ENCODE measurements at places on chromosomes 11 and 22.

DNA sequence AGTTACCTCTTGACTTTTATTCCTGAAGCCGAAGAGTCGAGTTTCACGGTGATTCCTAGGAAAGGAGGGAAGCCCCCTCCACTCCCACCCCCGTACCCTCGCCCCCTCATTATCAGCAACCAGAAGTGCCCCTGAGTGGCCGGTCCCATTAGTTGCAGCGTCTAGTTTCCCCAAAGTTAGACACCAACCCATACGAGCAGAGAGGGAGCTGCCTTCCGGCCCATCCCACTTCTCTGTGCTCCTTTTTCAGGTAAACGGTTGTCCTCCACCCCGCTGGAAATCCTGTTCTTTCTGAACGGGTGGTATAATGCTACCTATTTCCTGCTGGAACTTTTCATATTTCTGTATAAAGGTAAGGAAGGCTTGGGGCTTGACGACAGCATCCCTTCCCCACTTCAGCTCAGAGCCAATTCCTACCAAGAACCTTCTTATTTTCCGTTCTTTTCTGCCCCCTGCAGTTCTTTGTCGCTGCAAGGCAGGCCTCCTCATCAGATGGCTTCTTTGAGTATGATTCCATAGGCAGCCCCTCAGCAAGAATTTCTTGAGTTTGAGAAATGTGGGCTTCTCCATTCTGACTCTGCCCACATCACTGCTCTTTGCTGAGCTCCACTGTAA is 701 bp downstream of the TMEM216 start:
- DNase-seq = peak; percentile 42

- no peak for DNase-seq
These were observed 1563.7 kb upstream of the TENM4 start for GRCh38 chr11:81004576-81004975.

DNA sequence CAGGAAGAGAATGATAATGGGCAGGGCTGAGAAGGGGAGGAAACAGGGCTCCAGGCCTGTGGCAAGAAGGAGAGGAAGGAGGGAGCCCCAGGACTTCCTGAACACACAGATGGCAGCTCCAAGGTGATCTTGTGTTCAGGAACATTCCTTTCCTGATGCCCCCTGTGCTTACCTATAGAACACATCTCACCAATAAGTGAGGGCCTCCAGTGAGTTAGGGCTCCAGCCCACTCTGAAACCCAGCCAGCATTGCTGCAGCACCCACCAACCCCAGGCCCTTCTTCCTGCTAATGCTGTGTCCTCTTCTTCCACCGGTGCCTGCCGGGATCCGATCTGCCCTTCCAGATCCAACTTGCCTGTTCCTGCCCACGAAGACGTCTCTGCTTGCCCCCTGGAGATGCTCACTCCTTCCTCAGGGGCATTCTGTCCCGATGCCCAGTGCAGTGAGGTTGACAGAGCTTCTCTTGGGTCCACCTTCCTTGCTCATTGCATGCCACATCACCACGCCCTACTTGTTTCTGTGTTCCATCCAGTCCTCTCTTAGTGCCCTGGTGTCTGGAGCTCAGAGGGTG is 17.4 kb downstream of the ANKK1 start:
- DNase-seq = no peak

DNA sequence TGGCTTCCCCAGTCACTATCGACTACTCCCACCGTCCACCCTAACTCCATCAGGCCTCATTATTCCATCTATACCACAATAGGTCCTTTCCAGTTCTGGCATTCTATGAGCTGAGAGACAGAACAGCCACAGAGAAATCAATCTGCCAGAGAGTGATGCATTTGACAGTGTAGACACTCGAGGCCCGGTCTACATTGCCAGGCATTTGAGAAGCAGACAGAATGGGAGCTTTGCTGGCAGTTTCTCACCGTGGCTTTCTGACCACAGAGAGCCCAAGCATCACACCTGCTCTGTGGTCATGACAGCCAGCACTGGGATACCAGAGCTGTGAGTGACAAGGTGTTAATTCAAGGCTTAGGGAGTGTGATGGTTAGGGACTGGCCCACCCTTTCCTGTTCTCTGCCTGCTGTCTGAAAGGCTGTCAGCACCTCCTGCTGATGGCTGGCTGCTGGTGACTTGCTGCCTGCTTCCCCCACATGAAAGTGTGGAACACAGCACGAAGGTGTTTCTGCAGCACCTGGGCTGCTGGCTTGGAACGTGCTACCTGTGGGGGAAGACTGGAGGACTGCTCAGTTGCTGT is 137.8 kb downstream of the KIRREL3 start:
- no peak for DNase-seq

GRCh38 chr11:2787816-2788167 is 88.0 kb upstream of the KCNQ1OT1 start:
- no peak for DNase-seq

GRCh38 chr22:42313804-42314581 is 43.5 kb upstream of the TCF20 start:
- DNase-seq = peak; percentile 50

- peak; percentile 2 for DNase-seq
These were observed 43.8 kb downstream of the KCNQ1OT1 start for GRCh38 chr11:2655834-2656622.

DNA sequence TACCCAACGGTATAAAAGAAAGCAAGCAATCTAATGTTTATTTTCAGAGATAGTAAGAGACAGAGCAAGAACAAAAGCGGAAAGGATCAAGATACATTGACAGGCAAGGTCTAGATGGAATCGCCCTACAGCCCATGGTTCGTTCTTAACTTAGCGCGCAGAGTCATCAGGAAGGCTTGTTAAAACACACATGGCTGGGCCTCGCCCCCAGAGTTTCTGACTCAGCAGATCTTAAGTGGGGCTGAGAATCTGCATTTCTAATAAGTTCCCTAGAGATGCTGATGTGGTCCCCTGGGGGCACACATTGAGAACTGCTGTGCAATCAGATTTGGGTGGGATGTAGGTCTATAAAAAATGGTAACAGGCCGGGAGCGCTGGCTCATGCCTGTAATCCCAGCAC is 35.8 kb upstream of the CHRM4 start:
- DNase-seq = no peak

- DNase-seq = no peak
These were observed 721.2 kb downstream of the LUZP2 start for GRCh38 chr11:25218036-25218435.

- no peak for DNase-seq
These were observed 72.6 kb downstream of the GRK3 start for GRCh38 chr22:25637032-25637431.

- peak; percentile 66 for DNase-seq
These were observed 3.3 kb upstream of the BCL9L start for GRCh38 chr11:118928870-118929500.

DNA sequence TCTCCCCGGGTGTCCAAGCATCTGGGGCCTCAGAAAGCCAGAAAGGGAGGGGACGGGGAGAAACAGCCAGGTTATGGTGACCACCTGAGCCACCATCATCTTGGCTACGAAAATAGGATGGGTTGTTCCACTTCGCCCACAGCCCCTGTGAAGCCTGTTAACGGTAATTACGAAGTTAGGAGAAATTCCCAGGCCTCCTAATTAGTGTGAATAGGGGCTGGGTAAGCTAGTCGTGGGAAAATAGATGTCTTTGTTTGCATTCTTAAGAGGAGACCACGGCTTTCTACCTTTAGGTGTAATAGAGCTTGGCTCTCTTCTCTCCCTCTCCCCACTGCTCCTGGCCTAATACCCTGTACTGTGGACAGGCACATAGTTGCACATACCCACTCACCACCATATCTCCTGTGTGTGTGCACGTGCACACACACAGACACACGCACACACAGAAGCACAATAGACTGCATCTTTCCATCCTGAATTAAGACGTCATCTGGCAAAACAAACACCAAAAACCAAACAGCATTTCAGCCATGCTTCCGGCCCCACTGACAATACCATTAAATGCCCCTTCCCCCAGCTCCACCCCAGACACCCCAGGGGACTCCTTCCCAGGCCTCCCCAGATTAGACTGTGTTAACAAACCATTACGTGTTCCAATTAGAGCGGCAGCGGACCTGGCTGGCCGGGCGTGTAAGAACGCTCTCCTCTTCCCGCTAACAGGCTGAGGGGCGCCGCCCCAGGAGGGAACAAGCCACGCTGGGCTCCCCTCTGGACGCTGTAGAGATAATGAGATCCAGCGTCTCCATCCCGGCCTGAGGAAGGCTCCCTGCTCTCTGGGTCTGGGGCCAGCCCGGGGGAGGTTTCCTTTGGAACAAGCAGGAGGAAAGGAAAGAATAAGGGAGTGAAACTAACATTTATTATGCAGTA is 72.8 kb downstream of the TP53I11 start:
- DNase-seq = no peak

DNA sequence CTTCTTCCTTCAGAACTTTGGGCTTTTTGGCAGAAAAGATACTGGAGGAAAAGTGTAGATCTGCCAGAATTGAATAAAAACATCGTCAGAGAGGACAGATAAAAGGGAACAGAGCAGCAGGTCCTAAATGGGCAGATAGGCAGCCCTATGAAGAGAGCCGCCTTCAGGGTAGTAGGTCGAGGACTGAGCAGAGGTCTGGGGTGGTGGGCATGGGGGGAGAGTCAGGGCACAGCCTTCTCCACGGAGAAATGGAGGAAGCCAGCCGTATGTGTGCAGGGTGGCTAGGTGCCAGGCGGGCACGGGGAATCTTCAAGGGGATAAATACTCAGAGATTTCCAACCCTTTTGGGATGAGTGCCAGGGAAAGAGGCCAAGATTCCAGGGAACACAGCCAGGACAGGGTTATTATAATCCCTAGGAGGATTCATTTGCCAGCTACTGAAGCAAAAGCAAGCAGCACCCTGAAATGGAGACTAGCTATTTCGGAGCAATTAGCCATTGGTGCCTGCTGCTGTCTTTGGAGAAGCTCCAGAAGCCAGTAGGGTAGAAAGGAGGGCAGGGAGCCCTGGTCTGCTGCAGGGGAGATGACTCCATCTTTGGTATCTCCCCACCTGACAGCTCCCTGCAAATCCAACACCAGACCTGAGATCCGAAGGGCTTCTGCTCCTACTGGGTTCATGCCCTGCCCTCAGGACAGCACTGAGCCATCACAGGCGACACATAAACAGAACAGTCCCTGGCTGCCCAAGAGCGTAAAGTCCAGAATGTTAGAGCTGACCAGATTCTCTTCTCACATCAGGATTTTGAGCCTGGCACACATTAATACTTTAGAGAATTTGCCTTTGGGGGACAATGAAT is 174.5 kb upstream of the NTM start:
- DNase-seq = no peak

- DNase-seq = no peak
These were observed 72.9 kb downstream of the LARGE2 start for GRCh38 chr11:45995342-45995734.

GRCh38 chr22:36160499-36160942 is at the start of gene APOL3:
Gene APOL3 (minus strand): TSS chr22:36160755. CDS start chr22:36149055, 11,700 bp downstream.
- no peak for DNase-seq

GRCh38 chr22:47548953-47549740 is 786.7 kb downstream of the TBC1D22A start:
- DNase-seq = no peak

DNA sequence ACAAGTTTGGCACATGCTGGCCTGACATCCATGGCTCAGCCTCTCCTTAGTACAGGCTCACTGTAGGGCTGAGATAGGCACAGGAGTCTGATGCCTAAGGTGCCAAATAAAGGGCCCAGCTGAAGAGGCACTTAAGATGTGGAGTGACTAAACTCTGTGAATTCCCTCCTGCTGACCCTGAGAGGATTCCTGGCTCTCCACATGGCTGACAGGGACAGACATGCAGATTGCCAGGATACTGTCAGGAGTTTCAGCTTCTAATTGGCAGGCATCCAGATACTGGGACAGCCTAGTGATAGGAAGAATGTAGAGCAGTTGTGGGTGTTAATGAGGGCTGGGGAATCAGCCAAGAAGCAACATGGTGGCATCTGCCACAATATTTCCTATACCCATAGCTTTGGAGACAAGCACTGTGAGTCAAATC is 558.7 kb downstream of the INSC start:
- no peak for DNase-seq

DNA sequence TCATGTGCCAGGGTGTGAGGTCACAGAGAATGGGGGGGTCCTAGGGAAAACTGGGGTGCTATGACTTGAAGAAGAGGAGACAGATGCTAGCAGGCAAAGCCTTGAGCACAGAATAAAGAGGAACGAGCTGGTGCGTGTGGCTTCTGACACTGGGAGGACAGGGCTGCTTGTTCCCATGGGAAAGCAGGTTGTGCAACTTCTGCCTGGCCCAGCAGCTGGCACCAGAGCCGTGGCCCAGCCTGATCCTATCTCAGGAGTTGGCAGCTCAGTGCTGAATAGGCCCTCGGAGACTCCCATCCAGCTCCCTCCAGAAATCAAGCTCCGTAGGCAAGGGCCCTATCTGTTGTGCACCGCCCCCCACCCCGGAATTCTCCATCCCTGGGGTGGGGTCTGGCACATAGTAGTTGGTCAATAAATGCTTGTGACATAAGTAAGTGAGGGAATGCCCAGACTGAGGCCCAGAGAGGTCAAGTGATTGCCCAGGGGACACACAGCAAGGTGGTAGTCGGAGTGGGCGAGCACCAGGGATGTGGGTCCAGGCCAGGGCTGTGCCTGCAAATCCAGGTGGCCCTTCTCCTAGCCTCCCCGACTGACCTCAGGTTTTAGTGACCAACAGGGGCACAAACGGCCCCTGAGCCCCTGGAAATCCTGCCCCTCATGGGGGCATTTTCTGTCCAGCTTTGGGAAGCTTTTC is 19.5 kb upstream of the FADD start:
- no peak for DNase-seq

DNA sequence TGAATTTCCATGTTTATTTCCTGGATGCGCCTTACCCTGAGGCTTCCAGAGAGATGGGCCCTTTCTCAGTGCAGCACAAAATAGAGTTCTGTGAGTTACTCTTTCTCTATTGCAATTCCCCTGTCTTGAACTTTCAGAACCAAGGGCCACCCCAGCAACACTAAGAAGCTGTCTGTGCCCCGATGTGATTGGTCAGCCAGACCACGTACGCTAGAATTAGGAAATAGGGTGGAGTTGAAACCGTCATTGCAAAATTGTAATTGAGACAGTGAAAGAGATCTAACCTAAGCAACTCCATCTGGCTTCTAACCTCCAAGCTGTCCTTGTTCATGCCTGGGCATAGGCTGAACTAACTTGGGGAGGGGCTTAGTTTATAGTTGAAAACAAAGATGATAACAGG is 981.3 kb downstream of the OPCML start:
- DNase-seq = no peak

DNA sequence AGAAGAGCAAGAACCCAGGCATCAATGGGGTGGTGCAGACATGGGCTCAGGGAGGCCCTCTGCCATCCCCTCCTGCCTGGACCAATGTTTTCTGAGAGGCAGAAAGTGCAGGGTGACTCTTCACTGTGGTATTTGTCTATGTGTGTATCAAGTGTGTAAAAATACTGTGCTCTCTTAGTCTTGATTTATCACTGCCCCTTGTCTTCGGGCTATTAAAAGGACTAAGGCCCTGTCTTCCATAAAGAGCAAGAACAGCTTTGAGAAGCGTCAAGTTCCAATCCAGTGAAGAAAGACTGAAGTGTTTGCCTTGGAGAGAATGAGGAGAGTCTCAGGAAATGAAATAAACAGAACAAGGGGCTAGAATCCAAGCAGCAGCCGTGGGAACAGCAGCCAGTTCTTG is 14.4 kb downstream of the PRSS23 start:
- DNase-seq = no peak

- DNase-seq = no peak
These were observed 1001.0 kb upstream of the TENM4 start for GRCh38 chr11:80441821-80442220.

- no peak for DNase-seq
These were observed 8.4 kb downstream of the MSANTD2 start for GRCh38 chr11:124791626-124792341.

Data from HEK293T (cell line).